ENCODE measurements at places on chromosomes 3 and 15. TPM values are rescaled to one million over a fixed set of nuclear protein-coding genes. Genes with fewer than 3 reads are reported as not detected.
A peak's percentile ranks its signal among the peaks of the same experiment; 100 is the strongest.

- peak; percentile 22 for DNase-seq
Measured at GRCh38 chr15:62833646-62834045, 208.9 kb upstream of the TPM1 start.

- DNase-seq = peak; percentile 27
Measured at GRCh38 chr15:32994810-32995424, 199.6 kb downstream of the FMN1 start.

DNA sequence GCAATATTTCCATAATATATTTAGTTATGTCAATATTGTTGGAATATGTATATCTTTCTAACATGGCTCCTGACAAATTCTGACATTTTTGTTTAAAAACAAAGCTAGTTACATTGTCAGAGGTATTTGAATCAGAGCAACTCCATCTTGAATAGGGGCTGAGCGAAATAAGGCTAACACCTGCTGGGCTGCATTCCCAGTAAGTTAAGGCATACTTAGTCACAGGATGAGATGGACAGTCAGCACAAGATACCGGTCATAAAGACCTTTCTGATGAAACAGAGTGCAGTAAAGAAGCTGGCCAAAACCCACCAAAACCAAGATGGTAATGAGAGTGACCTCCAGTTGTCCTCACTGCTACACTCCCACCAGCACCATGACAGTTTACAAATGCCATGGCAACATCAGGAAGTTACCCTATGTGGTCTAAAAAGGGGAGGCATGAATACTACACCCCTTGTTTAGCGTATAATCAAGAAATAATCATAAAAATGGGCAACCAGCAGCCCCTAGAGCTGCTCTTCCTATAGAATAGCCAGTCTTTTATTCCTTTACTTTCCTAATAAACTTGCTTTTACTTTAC is 30.4 kb downstream of the RPL22L1 start:
- DNase-seq = no peak

- DNase-seq = no peak
Measured at GRCh38 chr3:121654493-121655385, 6.0 kb downstream of the HCLS1 start.

GRCh38 chr3:98026425-98027084 is 8.6 kb downstream of the GABRR3 start:
- no peak for DNase-seq

DNA sequence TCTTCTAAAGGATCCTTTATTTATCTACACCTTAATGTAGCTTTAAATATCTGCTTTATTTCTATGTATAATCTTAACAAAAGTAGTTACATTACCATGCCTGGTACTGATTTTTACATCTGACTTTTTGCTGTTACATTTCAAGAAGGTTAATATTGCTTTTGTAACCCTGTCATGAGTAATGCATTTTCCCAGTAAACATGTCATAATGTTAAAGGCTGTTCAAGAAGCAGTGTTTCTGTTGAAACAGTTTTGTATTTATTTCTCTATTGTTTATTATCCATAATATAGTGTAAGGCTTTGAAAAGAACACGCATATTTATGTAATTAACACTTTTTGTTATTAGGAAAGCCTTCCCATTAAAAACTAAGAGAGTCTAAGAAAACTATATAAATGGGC is 98.5 kb upstream of the SOX2 start:
- DNase-seq = no peak

DNA sequence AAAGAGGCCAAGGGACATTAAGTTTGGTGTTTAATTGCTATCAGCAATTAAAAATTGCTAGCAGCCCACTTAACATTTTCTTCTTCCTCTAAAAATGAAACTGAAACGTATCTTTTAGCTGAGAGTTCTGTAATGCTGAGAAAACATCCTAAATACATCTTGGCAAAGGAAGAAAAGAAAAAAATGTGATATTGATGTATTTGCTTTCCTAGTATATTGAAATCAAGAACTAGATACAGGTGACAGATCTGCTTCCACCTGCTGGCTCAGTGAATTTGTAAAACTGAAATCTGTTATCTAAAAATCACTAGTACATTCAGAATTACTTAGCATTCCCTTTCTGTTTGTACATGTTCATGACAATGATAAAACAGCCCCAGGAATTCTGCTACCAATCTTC is 283.2 kb downstream of the ZBTB20 start:
- DNase-seq = no peak

DNA sequence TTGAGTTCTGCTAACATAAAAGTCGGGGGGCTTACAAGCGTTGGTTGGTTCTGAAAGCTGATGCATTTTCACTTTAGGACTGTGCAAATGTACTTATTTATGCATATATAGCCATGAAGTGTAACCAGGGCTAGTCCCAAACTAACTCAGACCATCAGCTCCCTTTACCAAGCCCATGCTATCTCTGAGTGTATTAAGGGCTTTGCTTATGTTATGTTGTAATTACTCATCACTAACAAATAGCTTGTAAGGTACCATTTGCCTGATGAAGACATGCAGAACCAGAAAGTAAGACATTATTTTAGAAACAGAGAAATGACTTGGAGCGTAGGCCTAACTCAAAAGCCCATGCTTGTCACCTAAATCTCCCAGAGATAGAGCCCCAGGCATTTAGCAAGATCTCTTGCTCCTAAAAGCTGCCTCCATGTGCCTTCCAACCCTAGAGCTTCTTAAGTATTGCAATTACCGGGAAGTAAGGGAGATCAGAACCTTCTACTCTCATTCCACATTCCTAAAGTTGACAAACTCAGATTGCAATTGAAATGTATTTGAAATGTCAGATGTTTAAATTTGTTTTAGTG is 362.9 kb upstream of the RBMS3 start:
- no peak for DNase-seq

DNA sequence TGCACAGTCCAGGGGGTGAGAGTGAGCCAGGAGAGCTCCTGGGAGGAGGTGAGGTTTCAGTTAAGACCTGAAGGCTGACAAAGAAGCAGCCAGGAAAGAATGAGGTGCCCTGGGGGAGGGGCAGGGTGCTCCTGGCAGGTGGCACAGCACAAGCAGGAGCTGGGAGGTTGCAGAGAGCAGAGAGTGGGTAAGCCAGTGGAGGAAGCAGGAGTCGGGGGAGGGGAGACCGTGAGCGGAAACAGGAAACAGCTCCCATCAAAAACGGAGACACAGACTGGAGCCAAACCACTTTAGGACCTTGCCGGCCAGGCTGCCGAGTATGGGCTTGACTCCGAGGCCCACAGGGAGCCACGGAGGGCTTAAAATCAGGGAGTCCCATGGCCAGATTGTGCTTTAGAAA is 12.1 kb upstream of the FBLN2 start:
- DNase-seq = no peak

DNA sequence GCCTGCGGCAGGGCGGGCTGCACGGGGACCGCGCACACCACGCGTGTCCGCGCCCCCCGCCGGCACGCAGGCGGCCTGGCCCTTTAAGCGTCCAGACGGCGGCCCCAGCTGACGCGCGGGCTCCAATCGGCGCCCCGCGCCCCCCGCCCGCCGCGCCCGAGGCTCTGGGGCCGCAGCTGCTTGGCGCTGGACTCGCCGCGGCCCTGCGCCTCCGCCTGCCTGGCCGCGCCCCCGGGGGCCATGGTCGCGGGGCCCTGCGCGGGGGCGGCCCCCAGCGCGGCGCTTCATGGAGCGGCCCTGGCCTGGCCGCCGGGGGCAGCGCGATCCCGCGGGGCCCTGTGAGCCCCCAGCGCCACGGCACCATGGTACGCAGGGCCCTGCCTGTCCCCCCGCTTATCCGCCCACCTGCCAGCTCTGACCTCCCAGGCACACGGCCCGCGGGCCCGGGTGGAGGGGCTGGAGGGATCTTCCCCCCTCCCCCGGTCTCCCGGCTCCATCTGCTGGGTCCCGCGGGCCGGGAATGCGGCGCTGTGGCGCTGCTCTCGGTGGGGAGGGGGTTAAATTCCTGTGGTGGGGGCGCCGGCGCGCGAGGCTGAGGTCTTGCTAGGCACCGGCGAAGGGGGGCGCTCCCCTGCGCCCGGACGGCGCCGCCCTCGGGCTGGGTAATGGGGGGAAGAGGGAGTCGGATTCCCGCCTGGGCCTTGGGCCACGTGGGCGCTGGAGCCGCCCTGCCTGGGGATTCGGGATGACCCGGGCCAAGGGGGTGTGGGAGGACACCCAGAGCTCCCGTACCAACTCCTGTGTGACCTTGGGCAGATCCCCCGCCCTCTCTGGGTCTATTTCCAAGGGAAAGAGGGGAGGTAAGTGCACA is 1.1 kb downstream of the ZBTB47 start:
- peak; percentile 92 for DNase-seq

GRCh38 chr3:111870620-111871019 is 11.6 kb downstream of the PHLDB2 start:
- DNase-seq = no peak

- no peak for DNase-seq
Measured at GRCh38 chr3:136281966-136282520, 31.9 kb downstream of the PCCB start.

- no peak for DNase-seq
Measured at GRCh38 chr3:137150825-137151224, 193.0 kb downstream of the IL20RB start.

ARPP21 gene
- total RNA-seq = not detected

BCHE gene
- total RNA-seq = 15.2 TPM

LCTL gene
- total RNA-seq = 19.2 TPM

ETFA gene
- 99.3 TPM for total RNA-seq

SAMD7 gene
- total RNA-seq = not detected

RAB6B gene
- 7.7 TPM for total RNA-seq

TMEM42 gene
- 17.7 TPM for total RNA-seq

CA12 gene
- total RNA-seq = 0.81 TPM

DUOXA2 gene
- not detected for total RNA-seq

MESP2 gene
- total RNA-seq = not detected

HRG gene
- total RNA-seq = not detected
